IPS DF 6.9 (cell line): ENCODE measurements at places on chromosomes 12 and 14.

DNA sequence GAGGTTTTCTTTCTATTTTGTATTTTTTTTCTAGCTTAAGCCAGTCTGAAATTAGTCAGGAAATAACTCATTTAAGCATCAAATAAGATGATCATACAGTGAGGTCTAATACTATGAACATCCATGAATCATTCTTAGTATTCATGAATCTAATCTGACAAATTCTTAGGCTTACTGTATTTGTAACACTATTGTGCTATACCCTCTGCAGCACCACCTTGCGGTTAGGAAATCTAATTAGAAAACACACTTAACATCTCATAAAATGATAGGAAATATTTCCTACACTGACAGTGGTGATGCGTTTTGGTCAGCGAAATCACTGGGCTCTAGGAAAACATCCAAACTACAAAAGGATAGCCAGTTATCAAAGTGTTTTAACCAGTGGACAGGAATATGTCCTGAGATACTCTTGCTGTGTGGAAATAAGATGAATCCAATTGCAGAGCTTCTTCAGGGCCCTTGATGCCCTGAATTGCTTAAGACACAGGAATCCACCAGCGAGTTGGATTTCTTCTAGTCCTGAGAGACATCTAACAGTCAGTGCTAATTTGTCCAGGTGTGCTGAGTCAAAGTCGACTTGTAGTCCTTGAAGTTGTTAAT lies 109.3 kb upstream of the MYF6 start:
- no peaks in the 10 kb centered on the region for H3K4me1 ChIP-seq
- H3K27me3 ChIP-seq: no peaks in the 10 kb centered on the region
- no peaks in the 10 kb centered on the region for H3K36me3 ChIP-seq
- no peak for DNase-seq
- no peak overlapping the region for H3K4me3 ChIP-seq

DNA sequence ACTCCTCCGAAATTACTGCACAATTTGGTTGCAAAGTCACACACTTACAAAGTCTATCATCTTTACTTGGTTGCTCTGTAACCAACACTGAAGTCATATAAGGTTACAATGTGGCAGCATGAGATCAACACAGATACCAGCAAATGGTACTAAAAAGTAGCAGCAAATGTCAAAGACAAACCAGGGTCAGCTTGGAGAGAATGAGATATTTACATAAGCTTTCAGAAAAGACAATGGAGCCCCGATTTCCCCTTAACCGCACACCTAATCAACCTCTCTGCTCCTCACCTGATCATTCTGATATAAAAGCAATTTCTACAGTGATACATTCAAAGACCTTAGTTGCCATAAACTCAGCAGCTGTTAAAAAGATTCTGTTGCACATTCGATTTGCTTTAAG lies 76.4 kb upstream of the FOXN3 start:
- no peak overlapping the region for H3K27ac ChIP-seq
- H3K36me3 ChIP-seq: no peaks in the 10 kb centered on the region
- DNase-seq: no peak
- no peaks in the 10 kb centered on the region for H3K27me3 ChIP-seq
- H3K4me1 ChIP-seq: peaks cover 3% of the 10 kb centered on the region; the same call in 1 of the 2 replicates

GRCh38 chr14:65413739-65414045 lies 1.2 kb downstream of the FUT8 start:
- H3K27ac ChIP-seq: no peak overlapping the region
- peaks cover 1% of the 10 kb centered on the region; the same call in 1 of the 2 replicates for H3K4me1 ChIP-seq
- no peaks in the 10 kb centered on the region for H3K27me3 ChIP-seq
- DNase-seq: no peak
- peak overlapping the region; percentile 64; the same call in 1 of the 2 replicates for H3K4me3 ChIP-seq
- no peaks in the 10 kb centered on the region for H3K36me3 ChIP-seq

- no peak overlapping the region for H3K4me3 ChIP-seq
- H3K27ac ChIP-seq: no peak overlapping the region
- no peak for DNase-seq
- H3K27me3 ChIP-seq: no peaks in the 10 kb centered on the region
- no peaks in the 10 kb centered on the region for H3K36me3 ChIP-seq
- no peaks in the 10 kb centered on the region for H3K4me1 ChIP-seq
Measured at GRCh38 chr12:125149160-125150108, 84.2 kb downstream of the AACS start.

DNA sequence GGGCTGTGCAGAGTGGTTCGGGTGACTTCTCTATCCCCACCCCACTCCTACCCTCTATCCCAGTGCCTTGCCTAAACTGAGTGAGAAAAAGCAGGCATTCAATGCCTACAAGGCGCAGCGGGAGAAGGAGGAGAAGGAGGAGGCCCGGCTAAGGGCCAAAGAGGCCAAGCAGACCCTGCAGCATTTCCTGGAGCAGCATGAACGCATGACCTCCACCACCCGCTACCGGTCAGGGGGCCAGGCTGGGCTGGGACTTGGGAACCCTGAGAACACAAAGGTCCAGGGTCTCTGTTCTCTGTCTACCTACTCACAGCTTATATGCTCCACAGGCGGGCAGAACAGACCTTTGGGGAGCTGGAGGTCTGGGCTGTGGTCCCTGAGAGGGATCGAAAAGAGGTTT lies 11.7 kb downstream of the PRPF40B start:
- no peak for DNase-seq
- no peaks in the 10 kb centered on the region for H3K27me3 ChIP-seq
- no peak overlapping the region for H3K27ac ChIP-seq
- no peak overlapping the region for H3K4me3 ChIP-seq

- no peak for DNase-seq
- H3K36me3 ChIP-seq: no peaks in the 10 kb centered on the region
- no peak overlapping the region for H3K27ac ChIP-seq
- H3K4me3 ChIP-seq: no peak overlapping the region
- no peaks in the 10 kb centered on the region for H3K4me1 ChIP-seq
- no peaks in the 10 kb centered on the region; the same call in 1 of the 2 replicates for H3K27me3 ChIP-seq
Measured at GRCh38 chr12:52730383-52730782, 27.1 kb upstream of the KRT77 start.
